ENCODE measurements at places on chromosomes 6 and 20.

- no peak for DNase-seq
These were observed 111.9 kb downstream of the TRIM27 start for GRCh38 chr6:28811873-28812272.

DNA sequence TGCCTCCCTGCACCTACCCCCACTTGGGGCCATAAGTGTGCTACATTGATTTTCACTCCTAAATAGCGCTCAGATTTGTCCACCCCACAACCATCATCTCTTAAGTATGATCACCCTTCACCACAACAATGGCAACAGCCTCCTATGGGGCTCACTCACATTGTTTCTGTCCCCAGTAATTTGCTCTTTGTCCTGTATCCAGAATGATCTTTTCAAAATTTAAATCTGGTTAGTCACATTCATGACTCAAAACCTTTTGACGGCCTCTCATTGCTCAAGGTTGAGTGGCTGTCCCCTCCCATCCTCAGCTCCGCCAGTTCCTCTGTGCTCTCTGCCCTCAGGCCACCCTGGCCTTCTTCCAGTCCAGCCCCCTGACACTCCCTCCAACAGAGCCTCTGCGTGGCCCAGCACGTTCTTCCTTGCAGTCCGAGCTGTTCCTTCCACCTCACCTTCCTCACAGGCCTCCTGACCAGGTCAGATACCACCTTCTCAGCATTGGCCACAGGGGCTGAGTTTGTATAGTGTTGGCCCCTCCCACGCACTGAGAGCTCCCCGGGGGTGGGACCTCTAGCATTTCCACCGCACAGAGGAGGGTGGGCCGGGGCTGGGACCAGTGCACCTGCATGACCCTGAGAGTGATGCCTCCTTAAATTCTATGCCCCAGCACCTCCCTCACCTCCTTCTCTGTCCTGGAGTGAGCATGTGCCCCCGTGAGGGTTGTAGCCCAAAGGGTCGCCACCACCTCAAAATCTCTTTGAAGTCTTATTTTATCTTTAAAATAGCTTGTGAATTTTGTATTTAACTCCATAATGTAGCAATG lies 2.4 kb upstream of the PPP1R3G start:
- DNase-seq = no peak

- no peak for DNase-seq
These were observed 376.2 kb downstream of the BTBD3 start for GRCh38 chr20:12293900-12294299.

GRCh38 chr6:20483887-20484497 lies 50.3 kb upstream of the CDKAL1 start:
- no peak for DNase-seq

- no peak for DNase-seq
These were observed 530.8 kb downstream of the BCKDHB start for GRCh38 chr6:80637312-80637711.

- DNase-seq = no peak
These were observed 97.5 kb upstream of the RPS6KA2 start for GRCh38 chr6:166724576-166724975.
